ENCODE measurements at places on chromosomes 2 and 18.

- no peak for DNase-seq
These were observed 79.9 kb downstream of the RAPH1 start for GRCh38 chr2:203455209-203455608.

- DNase-seq = no peak
These were observed 4.2 kb upstream of the USP14 start for GRCh38 chr18:154151-154550.

- DNase-seq = no peak
These were observed 201.0 kb downstream of the NDUFA10 start for GRCh38 chr2:239824046-239824694.

DNA sequence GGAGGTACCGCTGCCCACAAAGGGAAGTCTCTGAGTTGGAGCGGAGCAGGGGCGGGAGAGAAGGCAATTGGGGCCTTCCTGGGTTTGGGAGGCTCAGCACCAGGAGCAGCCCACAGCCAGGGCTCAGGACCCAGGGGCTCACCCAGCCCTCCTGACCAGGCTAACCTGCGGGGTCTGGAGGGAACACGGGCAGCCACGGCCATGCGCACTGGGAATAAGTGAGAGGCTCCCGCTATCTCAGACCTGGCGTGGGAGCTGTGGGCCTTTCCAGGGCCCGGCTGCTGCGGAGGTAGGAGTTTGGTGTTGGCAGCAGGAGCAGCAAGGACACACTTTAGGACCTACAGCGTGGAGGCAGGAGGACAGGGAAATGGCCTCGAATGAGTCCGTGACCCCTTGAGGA lies 69.0 kb downstream of the RRM2 start:
- no peak for DNase-seq

DNA sequence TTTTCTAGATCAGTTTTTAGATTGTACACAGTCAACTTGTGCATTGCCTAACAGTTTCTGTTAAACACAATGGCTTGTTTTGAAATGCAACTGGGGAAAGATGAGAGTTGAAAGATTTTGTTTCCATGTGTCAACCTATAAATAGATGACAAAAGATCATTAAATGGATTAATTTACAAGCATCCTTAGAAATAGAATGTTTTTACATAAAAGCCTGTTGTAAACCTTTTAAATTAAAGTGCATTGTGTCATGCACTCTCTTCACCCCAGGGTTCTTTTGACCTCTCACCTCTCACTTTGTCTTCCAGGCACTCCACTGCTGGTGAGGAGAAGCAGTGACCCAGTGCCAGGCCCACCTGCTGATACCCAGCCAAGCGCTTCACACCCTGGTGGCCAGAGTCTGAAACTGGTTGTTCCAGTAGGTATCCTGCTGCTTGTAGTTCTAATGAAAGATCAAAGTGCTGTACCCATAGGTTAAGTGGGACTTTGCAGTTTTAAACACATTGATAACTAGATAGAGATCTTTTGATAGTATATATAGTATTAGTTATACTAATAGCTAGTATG lies 502.1 kb downstream of the PARD3B start:
- no peak for DNase-seq

- no peak for DNase-seq
These were observed 112.0 kb downstream of the MBP start for GRCh38 chr18:77020561-77020960.

DNA sequence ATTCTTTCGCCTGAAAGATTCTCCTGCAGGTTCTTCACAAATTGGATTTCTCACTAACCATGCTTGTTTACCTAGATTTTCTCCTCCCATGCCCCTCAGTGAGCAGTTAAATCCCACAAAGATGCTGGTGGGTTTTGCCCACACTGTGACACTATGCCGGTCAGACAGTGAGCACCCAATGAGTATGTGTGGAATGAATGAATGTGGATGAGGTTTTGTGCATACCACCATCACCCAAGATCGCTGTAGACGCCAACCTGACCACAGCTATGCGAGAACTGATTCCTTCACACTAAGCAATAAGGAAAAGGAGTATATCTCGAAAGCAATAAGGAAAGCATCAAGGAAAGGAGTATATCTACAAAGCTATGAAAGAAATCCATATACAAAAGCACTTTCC lies 116.7 kb downstream of the PID1 start:
- DNase-seq = no peak

- DNase-seq = no peak
These were observed 482.3 kb downstream of the TNS1 start for GRCh38 chr2:217520356-217521010.

DNA sequence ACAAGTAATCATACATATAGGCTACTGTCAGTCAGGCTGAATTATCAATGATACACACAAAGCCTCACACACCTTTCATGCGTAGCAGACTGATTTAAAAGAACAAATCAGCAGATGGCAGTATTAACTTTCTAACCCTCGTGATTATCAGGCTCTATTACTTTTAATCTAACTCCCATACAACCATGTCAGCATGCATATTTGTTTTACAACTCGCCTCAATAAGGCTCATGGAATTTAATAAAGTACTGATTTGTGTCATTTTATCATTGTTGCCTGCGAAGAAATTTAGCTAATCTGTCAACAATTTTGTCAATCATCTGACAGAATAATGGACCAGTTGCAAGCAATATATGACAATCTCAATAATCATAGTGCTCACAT lies 82.8 kb downstream of the SLC25A12 start:
- DNase-seq = no peak

DNA sequence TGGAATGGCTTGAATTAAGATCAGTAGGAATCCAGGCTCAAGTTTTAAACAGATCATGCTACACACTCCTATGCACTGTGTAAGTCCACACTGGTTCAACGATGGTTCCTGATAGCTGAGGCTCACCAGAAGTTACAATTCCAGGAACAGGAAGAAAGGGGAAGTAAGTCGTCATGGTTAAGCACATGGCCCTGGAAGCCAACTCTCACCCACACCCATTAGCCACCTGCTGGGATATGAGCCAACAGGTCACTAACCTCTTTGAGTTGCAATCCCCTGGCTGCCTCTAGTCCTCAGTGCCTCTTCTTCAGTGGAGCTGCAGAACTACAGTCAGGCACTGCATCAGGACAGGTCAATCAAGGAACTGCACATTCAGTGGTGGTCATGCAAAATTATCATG lies 133.5 kb downstream of the TMEM182 start:
- DNase-seq = no peak

DNA sequence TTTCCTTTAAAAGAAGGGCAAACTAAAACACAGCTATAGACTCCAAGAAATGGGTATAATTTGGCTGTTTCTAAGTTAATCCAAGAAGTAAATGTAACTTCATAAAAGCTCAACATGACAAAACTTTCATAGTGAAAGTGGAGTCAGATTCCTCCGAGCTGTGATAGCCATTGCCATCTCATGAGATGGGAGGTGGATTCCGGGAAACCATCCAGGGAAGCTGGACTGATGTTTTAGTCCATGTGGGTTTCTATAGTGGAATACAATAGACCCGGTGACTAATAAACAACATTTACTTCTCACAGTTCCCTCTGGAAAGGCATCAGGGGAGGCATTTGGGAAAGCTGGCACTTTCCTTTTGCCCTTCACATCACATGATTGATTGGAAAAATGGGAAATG lies 10.0 kb upstream of the LAPTM4A start:
- no peak for DNase-seq

DNA sequence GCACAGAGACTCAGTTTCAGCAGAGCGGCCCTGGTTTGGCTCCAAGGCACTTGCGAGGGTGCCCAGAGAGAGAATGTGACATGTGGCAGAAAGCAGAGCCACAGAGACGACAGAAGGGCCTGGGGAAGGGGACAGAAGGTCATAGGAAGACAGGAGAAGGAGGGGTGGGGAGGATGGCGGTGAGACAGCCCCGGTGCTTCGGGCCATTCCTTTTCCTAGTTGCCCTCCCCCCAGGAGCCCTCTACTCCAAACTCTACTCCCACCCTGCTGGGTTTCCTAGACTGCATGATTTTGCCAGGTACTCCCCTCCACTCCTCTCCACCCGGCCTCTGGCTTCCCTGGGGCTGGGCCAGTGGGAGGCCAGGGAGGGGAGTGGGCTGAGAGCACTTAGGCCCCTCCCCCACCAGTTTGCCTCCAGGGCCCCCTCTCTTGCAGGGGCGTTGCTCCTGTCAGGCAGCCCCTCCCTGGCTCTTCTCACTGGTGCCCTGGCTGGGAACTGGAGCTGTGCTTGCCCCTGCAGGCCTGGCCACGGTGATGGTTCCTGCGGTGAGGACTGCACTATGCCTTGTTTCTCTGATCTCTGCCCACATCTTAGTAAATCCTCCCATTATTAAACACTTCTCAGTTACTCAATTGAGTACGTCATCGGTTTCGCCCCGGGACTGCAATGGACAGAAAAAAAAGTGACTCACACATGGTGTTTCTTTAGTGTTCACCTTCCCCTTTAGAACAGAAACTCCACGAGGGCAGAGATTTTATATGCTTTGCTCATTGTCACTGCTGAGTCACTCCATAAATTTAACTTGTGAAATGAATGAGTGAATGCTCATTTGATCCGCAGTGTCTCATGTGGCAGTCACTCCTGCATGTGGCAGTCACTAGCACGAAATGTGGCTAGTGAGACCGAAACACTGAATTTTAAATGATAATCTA lies 58.7 kb upstream of the SP3 start:
- DNase-seq = no peak

DNA sequence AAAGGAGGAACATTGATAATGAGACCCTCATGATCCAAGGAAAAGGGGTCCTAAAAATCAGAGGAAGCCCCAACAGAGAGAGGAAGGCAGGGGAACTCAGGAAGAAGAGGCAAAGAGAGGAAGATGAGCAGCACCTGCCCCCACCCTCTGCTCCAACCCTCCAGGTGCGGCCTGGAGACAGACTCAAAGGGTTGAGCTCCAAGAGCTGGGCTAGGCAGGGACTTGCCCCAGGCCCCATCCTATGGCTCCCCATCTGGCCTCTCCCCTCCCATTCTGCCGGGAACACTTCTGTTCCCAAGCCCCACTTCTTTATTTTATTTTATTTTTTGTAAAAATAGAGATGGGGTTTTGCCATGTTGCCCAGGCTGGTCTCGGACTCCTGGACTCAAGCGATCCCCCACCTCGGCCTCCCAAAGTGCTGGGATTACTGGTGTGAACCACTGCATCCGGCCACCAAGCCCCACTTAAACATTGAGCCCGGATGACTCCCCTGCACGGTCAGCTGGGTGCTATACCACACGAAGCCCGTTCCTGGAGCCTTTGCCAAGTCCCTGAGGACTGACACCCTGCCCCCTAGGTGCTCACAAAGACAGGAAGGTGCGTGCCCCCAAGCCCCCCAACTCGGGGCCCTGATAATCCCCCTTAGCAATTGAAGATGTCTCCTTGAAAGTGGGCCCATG lies 3.8 kb upstream of the GPR55 start:
- DNase-seq = no peak

- DNase-seq = no peak
These were observed 40.7 kb downstream of the GDF7 start for GRCh38 chr2:20707601-20708000.

- no peak for DNase-seq
These were observed 15.9 kb downstream of the SLC14A1 start for GRCh38 chr18:45739848-45740247.

- no peak for DNase-seq
These were observed 35.6 kb upstream of the ZSWIM2 start for GRCh38 chr2:186884587-186884986.

GRCh38 chr2:105324732-105325131 lies 4.8 kb downstream of the TGFBRAP1 start:
- no peak for DNase-seq

Data from activated CD8-positive, alpha-beta memory T cell treated with anti-CD3 and anti-CD28 coated beads for 1 hour (primary cell).